Stimulated activated CD8-positive, alpha-beta memory T cell treated with anti-CD3 and anti-CD28 coated beads, Interleukin-7, amount 100 ng/mL, for 1 hour (primary cell): ENCODE measurements at places on chromosomes 12 and 14.

GRCh38 chr12:46299851-46300250 lies 31.0 kb upstream of the SLC38A1 start:
- no peak for DNase-seq

GRCh38 chr12:119828300-119828699 lies 48.8 kb downstream of the CIT start:
- DNase-seq = no peak

DNA sequence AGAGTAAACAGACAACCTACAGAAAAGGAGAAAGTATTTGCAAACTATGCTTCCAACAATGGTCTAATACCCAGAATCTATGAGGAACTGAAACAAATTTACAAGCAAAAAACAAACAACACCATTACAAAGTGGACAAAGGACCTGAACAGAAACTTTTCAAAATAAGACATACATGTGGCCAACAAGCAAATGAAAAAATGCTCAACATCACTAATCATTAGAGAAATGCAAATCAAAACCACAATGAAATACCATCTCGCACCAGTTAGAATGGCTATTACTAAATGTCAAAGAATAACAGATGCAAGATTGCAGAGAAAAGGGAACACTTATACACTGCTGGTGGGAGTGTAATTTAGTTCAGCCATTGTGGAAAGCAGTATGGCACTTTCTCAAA lies 125.8 kb downstream of the C12orf42 start:
- DNase-seq = no peak

GRCh38 chr14:35369701-35370191 lies 34.8 kb downstream of the NFKBIA start:
- DNase-seq = no peak

GRCh38 chr14:100784523-100785337 lies 41.2 kb upstream of the MEG3 start:
- DNase-seq = no peak

GRCh38 chr12:25384038-25384892 lies 133.5 kb upstream of the KRAS start:
- no peak for DNase-seq

GRCh38 chr12:22935090-22935489 lies 310.1 kb downstream of the ETNK1 start:
- no peak for DNase-seq
